Activated CD4-positive, alpha-beta T cell treated with anti-CD3 and anti-CD28 coated beads, Interleukin-2, amount 50 U/mL, for 24 hours (primary cell): ENCODE measurements at places on chromosomes 16 and 17.

GRCh38 chr17:54839447-54839846 lies 61.2 kb upstream of the TOM1L1 start:
- DNase-seq, result no peak

DNA sequence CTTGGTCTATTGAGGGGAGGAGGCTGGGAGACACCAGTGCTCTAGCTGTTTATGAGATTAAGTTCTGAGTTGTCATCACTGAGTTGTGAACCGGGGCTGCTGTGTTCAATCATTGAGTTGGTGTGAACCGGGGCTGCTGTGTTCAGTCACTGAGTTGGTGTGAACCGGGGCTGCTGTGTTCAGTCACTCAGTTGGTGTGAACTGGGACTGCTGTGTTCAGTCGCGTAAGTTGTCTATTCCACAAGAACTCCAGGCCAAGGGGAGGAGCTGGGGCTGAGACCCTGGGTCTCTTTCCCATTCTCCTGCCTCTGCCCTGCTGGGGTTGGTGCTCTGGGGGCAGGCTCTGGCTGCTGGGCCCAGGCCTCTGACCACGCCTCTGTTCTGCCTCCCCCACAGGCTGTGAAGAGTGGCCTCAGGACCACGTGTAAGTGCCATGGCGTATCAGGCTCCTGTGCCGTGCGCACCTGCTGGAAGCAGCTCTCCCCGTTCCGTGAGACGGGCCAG lies 24.5 kb downstream of the WNT9B start:
- DNase-seq, result no peak

DNA sequence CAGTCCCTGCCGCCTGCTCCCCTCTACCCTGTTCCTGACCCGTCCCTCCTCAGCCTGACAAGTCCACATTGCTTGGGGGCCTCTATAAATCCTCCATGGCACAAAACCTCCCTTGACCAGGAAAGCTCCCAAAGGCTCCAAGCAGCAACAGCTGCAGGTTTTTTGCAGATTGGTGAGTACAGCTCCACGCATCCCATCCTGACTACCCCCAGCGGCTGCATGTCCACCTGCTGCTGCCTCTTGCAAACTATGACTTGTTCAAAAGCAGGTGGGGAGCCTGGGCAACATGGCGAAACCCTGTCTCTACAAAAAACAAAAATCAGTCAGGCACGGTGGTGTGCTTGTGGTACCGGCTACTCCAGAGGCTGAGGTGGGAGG lies 122.8 kb downstream of the ANKRD11 start:
- DNase-seq, result no peak

DNA sequence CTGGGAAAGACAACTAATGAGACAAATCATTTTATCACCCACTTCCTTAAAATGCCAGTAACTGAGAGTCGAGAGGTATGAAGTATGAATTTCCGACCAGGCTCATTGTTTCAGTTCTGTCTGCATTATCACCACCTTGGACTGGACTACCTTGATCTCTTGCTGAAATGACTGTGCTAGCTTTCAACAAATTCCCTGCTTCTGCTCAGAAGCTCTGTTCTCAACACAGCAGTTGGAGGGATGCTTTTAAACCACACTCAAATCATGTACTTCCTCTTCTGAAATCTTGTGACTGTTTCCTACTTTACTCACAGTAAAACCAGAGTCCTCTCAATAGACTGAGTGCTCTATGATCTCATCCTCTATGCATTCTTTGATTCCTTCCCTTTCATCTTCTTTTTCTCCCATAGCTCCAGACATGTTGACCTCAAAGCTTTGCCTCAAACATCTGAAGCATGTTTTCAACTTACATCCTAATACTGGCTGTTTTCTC lies 195.8 kb downstream of the KCNJ2 start:
- DNase-seq, result no peak

DNA sequence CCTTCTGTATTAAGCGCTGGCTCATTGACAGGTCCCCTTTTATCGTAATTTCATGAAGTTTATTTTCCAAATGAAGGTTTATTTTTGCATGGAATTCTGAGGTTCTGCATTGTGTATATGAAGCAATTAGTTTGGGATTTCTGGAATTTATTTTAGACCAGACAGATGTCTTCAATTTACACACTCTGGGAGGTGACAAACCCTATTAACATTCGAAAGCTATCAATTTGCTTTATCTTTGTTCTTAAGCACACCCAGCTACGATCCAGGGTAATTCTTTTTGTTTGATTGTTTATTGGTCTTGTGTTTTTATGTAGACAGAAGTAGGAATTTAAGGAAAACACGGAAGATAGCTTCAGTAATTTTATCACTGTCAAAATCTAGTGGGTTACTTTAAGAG lies 264.6 kb downstream of the HS3ST3A1 start:
- DNase-seq, result no peak

GRCh38 chr16:81634380-81635062 lies 144.6 kb upstream of the PLCG2 start:
- no peak for DNase-seq

GRCh38 chr17:13646969-13647542 lies 45.3 kb upstream of the HS3ST3A1 start:
- no peak for DNase-seq
